ENCODE measurements at places on chromosomes 5 and 9.

- no peak for DNase-seq
These were observed 58.2 kb downstream of the DRD1 start for GRCh38 chr5:175385691-175386362.

DNA sequence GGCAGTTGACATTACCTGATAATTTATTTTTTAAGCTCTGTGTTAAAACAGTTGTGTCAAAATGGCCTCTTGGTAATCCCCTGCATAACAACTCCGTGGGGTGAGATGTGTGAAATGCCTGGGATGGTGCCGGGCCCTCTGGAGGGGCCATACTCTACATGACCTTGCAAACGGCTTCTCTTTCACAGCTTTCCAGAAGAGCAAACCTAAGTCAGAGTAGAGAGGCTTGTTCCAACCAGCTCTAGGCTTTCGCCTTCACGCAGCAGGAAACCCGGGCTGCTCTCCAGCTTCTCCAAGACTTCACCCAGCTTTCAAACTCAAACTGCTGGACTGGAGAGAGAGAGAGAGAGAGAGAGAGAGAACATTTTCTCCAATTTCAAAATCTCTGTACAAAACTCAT is 120.1 kb downstream of the SNX18 start:
- DNase-seq = no peak

DNA sequence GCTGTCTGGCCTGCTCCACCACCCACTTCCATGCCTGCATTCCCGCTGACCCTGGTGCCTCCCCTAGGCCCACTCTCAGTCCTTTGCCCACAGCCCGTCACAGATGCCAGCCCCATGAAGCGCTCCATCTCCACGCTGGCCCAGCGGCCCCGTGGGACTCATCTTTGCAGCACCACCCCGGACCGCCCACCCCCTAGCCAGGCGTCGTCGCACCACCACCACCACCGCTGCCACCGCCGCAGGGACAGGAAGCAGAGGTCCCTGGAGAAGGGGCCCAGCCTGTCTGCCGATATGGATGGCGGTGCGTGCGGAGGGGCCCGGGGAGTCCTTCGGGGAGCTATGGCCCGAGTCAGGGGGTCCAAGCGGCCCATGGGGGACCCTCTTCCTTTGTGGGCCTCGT is 242.5 kb downstream of the CACNA1B start:
- no peak for DNase-seq

GRCh38 chr5:92795633-92796032 is 785.4 kb downstream of the NR2F1-AS1 start:
- DNase-seq = no peak

DNA sequence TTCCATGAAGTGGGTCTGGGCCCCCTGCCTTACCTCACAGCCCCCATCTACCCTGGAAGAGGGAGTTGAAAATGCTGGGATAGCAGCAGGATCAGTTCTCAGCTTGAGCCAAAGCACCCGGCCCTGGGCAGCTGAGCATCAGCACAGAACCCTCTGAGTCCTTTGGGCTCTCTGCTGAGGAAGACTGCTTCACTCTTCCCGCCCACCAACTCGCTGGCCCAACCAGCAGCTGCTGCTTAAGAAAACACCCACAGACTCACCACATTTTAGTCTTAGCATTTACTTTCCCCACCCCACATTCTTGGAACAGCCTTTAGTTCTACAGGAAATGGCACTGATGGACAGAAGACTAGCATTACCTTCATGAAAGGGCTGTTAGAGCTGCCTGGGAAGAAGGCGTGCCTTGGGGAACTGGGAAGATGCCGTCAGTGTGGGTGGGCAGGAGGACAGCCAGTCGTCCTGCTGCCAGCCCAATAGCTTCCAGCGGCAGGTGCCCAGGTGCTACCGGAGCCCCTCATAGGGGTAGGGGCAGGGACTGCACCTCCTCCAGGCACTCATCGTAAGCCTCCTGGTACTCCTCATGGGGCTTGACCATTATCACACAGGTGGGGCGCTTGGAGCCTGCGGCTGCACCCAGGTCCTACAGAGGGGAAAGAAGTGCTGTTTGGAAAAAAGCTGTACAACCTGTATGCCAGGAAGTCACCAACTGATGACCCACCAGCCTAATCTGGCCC is 4.3 kb downstream of the NHP2 start:
- no peak for DNase-seq

- no peak for DNase-seq
These were observed 145.7 kb downstream of the NXNL2 start for GRCh38 chr9:88680505-88681160.

- DNase-seq = no peak
These were observed 38.1 kb downstream of the FAM240B start for GRCh38 chr9:38681747-38682227.

GRCh38 chr5:79418276-79418675 is 95.7 kb downstream of the HOMER1 start:
- DNase-seq = no peak

GRCh38 chr9:96214635-96215034 is 87.3 kb downstream of the HSD17B3 start:
- no peak for DNase-seq

DNA sequence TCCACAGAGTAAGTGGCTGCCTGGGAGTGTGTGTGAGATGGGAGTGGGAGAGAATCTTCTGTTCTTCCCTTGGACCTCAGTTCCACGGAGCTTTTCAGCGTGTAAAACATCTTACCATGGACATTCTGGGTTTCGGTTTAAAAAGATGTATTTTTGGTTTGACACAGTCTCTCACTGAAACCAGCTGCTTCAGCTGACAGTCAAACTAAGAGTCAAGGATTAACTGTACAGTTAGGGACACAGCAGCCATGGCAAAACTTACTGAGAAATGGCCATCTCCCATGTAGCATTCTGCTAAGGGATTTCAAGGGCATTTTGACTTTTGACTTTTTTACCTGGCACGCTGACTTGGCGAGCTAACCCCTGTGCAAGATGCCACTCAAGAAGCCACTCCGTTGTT is 93.8 kb upstream of the IL12B start:
- no peak for DNase-seq

- no peak for DNase-seq
These were observed 2.8 kb upstream of the DNAJA1 start for GRCh38 chr9:33022303-33022702.

GRCh38 chr9:103789686-103790085 is 304.4 kb upstream of the SMC2 start:
- DNase-seq = no peak

DNA sequence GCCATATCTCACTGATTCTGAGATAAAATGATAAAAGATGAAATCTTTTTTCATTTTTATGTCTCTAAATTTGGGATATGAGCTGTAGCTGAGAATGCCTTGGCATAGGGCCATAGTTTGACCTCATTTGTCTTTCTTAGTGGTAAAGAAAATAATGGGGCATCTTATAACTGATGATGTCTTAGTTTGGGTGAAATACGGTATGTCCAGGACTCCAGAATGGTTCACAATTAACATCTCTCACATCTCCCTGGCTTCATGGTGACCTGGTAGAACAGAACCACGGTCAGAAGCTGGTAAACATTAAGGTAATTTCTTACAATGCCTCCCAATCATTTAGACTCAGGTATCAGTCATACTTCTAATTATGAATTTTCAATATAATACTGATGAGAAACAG is 250.8 kb downstream of the MAT2B start:
- no peak for DNase-seq

- no peak for DNase-seq
These were observed 7.2 kb downstream of the FREM1 start for GRCh38 chr9:14903040-14903439.

DNA sequence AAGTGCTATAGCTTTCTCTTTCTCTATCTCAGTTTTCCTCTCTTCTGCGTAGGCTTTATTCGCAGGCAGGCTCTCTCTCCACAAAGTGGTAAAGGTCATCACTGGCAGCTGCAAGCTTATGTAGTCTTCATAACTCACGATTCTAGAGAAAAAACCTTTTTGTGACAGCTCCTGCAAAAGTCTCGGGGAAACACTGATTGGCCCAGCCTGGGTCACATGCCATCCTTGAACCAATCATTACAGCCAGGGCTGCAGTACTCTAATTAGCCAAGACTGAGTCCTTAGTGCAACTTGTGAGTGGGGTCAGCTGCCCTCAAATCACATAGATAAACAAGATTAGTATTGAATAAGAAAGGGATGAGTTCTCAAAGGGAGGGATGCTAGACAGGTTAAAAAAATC is 18.3 kb upstream of the FRMPD1 start:
- DNase-seq = no peak

Data from activated CD8-positive, alpha-beta memory T cell treated with anti-CD3 and anti-CD28 coated beads for 1 hour (primary cell).